ENCODE measurements at places on chromosomes 11 and 22.

DNA sequence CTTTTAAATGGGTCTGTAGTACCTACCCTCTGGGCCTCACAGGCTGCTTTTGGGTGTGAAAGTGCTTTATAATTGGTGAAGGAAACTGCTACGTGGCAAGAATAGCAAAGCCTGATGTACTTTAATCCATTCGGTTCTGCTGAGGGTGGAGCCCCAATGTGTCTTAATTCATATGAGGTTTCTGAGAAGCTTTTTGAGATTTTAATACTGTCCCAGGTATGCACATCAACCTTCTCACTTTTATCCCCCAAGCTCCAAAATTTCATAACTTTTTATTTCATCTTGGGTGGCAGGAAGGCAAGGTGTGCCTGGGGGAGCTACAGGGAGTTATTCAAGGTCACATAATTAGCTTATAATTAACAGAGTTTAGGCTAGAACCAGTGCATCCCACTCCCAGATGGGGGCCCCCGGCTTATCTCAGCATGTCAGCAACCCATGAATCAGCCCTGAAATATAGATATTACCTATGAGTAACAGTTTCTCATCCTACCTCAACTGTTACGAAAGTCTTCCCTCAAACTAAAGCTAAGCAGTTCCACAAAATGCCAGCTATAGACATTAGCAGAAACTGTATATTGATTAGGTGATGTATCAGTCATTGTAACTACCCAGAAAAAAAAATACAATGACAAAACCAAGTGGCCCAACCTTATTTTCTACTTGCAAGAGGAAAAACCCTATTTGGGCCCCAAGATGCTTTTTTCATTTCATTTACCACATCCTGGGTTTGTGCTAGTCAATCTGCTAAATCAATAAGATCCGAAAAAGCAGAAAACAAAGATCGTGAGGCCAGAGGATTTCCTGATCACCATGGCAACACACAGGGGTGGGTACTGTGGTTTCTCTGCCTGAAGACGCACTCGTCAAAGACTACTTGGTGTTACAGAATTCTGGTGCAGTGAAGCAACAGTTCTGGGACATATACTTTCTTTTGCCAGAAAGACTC is 26.7 kb downstream of the CD44 start:
- DNase-seq, result no peak

DNA sequence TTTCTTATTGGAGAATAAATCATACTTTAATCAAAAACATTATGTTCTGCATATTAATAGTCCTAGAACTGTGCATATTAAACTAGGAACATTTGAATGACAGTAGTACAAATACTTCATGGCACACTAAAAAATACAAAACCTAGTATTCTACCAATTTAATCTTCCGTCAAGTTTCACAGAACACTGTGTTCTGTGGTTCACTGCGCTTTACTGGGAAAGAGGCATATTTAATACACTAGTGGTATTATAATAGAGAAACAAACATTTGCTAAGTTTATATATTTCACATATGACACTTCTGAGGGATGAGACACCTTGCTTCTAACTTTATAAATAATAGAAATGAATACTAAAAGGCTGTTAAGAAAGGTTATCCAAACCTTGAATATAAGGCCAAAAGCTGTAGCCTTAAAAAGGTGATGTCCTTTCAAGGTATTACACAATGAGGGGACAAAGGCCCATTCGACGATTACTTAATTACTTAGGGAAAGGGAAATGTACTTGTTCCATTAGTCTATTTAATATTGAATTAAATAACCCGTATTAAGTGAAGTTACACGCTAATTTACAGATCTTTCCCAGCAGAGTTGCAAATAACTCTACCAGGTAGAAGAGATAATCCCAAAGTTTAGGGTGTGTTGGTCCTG is 48.0 kb downstream of the NARS2 start:
- DNase-seq, result no peak

DNA sequence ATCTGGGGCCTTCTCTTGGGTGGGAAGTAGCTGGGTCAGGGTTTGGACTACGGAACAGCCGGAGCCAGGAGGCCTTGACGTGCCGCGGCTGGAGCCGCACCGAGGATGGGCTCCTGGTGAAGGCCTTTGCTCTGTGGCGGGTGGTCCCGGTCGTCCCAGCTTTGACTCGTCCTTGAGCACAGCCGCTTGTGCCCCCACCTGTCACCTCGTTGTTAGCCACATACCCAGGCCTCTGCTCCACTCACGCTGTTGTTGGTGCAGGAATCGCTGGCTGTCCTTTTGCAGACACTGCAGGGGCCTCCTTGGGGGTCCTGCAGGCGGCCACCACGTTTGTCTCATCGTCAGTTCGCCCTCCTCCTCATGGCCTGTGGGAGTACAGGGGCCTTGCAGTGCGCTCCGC is 17.1 kb downstream of the PHRF1 start:
- no peak for DNase-seq

GRCh38 chr11:8180469-8180868 is 11.6 kb upstream of the RIC3 start:
- DNase-seq, result no peak

- DNase-seq, result no peak
These were observed 1.5 kb downstream of the ATG13 start for GRCh38 chr11:46618837-46619236.

- no peak for DNase-seq
These were observed 47.3 kb downstream of the WNT7B start for GRCh38 chr22:45929649-45930048.

DNA sequence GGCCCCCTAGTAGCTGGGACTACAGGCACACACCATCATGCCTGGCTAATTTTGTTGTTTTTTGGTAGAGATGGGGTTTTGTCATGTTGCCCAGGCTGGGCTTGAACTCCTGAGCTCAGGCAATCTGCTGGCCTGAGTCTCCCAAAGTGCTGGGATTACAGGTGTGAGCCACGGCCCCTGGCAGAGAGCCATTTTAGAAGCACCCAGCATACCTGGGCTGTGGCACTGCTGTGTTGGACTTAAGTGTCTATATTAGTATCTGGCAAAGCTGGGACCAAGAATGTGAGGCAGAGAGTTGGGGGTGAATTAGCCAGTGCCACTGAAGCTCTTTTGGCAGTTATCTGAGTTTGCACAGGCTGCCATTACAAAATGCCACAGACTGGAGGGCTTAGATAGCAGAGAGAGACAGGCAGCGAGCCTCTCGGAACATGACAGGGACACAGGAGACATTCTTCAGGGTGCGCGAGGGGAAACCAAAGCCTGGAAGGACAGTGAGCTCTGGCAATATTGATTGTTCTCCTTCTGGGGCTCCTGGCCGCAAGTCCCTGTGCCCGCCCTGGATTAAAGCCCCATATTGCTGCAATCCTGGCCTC is 87.7 kb upstream of the ALX4 start:
- DNase-seq, result no peak

GRCh38 chr11:70367071-70367470 is 31.3 kb upstream of the CTTN start:
- no peak for DNase-seq
